ENCODE measurements at places on chromosomes 11 and 22. TPM values are rescaled to one million over a fixed set of nuclear protein-coding genes. Genes with fewer than 3 reads are reported as not detected.

DNA sequence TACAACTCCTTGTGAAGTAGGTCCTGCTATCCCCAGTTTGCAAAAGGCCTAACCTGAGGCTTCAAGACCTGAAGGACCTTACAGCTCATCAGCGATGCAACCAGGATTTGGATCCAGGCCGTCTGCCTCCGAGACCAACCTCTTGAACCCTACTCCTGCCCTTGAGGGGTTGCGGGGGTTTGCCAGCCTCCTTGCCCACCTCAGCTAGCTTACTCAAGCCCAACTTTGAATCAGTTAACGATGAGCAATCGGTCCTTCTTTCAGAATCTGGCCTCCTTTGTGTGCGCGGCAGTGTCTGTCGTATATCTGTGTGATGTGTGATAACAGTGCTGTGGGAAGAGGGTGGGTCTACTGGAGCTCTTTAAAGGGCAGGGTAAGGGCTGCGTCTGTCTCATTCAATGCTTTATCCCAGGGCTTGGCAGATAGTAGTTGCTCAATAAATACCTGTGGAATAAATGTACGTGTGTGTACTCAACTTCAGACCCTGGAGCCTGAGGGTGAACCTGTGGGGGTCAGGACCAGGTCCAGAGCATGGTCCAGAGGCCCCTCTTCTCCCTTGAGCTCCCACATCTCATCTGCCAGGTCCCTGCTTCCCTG lies 3.2 kb downstream of the CHRM1 start:
- no peak for DNase-seq

DNA sequence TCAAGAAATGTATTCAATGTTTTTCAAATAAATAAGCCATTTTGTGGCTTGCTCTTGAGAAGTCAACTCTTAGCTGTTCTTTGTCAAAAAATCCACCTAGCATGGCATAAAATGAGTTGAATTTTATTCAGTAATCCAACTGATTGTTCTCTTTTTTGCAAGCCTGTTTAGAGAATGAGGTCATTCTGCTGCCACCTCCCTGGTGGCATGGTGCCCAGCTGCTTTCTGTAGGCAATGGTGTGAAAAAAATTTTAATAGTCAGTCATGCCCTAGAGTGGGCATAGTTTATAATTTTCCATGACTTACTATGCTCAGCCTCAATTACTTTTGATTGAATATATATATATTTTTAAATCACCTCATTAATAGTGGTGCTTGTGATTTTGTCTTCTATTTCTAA lies 177.2 kb downstream of the INSC start:
- no peak for DNase-seq

- no peak for DNase-seq
Observed at GRCh38 chr11:57646194-57646798, 3.4 kb downstream of the YPEL4 start.

DNA sequence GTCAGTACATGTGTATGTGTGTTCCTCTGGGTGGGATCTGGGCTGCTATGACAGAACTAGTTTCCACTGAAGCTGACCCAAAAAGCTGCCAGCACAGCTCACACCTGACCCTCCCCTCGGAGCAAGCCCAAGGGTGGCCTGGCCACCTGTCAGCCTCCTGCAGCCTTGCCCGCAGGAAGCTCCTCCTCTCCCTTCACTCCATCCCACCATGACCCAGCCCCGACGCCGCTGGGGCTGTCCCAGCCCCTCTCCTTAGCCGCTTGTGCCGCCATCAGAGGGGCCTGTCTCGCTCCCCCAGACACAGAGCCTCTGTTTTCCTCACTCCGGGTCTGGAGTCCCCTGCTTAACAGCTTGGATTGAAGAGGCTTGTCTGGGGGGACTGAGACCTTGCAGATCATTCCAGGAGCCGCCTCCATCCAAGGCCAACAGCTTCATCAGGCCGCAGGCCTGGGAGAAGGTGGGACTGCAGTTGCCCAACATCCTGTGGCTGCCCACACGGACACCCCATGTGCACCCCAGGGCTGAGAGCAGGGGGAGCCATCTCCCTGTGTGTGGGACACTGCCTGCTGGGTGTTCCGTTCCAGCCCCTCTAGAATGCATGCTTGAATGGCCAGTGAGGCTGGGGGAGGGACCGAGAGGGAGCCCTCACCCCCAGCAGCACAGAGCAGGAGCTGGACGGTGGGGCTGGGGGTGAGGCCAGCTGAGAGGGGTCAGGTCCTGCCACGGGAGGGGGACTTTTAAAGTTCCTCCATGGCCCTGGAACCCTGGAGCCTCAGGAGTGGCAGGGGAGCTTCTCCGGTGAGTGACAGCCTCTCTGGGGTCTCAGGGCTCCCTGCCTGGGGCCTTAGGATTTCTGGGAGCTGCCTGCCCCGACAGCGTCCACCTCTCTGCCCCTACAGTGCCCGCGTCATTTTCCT lies 696 bp downstream of the MRGPRF start:
- no peak for DNase-seq

GRCh38 chr11:122882189-122882856 lies at the start of gene JHY:
Gene JHY (plus strand): TSS chr11:122882759. CDS start chr11:122885850, 3,091 bp downstream.
- DNase-seq, result no peak

The ANAPC15 gene
- 31.7 TPM for total RNA-seq

The TLCD5 gene
- total RNA-seq, result 9.3 TPM
